Right lung (tissue), 10 donors: ENCODE measurements at places on chromosomes 7 and 10. TPM values are rescaled to one million over a fixed set of nuclear protein-coding genes. Genes with fewer than 3 reads are reported as not detected.

DNA sequence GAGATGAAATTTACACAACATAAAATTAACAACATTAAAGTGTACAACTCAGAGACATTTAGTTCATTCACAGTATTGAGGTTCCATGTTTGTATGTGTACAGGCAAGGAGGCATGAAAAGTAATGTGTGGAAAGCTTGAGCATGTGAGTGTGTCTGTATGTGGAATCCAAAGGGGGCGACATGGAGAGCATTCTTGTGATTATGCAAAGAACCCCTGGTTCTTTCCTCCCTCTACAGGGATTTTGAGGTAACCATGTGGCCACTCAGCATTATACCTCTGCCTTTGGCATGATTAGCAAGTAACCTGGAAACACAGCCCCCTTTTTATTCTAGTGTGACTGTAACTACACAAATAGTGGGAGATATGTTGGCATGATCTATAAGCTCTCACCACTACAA lies 21.0 kb downstream of the OR2F1 start:
- no peak for DNase-seq

- DNase-seq = no peak
Observed at GRCh38 chr10:117204316-117204715, 7.0 kb downstream of the KCNK18 start.

Gene EPC1
- polyA plus RNA-seq = 72.1 TPM

DNA sequence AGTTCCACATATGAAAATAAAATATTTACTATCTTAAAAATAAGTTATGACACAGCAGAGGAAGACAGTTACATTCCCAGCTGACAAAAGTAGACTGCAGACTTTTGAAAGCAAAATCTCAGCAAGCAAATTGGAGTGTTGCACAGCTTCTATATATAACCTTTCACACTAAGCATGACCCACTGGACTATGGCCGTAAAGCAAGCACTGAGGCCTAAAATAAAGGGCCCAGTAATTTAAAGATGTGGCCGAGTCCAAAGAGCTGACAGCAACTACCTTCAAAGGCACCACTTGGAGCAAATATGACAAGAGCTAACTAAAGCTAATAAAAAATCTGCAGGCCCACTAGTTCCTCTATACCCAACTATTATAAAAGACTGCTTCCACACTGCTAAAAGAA lies 6.5 kb downstream of the GDI2 start:
- DNase-seq = no peak

- no peak for DNase-seq
Observed at GRCh38 chr10:82319074-82319473, 444.1 kb downstream of the NRG3 start.

DNA sequence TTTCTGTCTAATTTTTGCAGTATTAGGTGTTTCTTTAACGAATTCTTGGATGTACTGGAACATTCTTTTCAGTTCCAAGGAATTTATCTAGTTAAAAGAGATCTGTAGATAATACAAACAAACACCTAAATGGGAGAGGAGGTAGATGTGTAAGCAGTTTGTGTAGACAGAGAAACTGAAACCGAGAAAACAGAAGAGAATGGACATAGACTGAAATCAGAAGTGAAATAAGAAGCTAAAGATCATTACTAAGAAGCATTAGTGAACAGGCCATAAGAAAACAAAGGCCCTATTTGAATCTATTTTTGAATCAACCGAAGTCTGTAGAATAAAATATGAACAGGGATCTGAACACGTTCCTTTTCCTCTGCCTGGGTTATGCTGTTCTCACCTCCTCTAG lies 26.5 kb upstream of the TMEM229A start:
- no peak for DNase-seq

DNA sequence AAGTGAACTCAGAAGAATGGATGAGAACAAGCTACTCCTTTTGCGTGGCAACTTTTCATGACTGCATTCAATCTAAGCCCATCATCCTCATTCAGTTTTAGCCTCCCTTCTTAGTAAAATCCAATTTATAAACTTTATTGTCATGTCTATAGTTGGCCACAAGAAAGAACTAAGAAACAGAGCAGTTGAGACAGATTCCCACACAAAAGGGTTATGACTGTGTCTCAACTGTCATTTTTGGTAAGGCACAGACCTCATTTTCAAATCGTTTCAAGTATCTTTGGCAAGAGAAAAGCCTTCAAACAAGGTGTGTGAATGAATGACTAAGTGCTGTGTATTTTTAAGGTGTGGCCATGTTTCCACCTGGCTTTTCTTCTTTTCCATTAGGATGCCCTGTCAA lies 84.2 kb upstream of the CREB5 start:
- DNase-seq = no peak

Gene MSMB
- polyA plus RNA-seq = not detected

- DNase-seq = no peak
Observed at GRCh38 chr10:98016772-98017475, 13.5 kb downstream of the CRTAC1 start.

GRCh38 chr10:27104919-27105318 lies 4.6 kb upstream of the ANKRD26 start:
- no peak for DNase-seq
